ENCODE measurements at places on chromosomes 7 and 10.
A peak's percentile ranks its signal among the peaks of the same experiment; 100 is the strongest.

- no peak for DNase-seq
These were observed 116.8 kb downstream of the ABLIM1 start for GRCh38 chr10:114541081-114541796.

DNA sequence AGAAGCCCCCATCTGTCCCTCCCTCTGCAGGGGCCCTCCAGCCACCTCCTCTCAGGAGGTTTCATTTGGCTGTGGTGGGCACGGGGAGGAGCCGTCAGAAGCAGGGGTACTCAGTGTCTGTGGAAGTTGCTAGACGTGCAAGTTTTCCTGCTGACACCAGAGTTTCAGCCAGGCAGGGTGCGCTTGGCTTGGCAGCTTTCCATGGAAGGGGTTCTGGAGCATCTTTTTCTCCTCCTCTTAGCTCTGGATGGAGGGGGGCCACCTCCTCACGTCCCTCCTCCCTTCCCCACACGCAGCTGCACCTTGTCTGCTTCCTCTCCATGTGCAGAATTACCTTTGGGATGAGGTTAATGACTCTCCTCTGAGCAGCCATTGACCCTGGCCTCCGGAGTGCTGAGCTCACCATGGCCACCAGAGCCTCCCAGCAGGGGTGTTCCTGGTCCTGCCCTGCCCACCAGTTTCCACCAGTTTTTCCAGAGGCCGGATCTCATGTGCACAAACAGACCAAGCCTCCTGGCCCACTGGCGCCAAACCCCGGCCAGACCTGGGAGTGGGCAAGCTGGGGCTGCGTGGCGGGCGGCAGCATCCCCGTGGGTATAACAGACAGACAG, 579.8 kb upstream of the FOXK1 start:
- no peak for DNase-seq

DNA sequence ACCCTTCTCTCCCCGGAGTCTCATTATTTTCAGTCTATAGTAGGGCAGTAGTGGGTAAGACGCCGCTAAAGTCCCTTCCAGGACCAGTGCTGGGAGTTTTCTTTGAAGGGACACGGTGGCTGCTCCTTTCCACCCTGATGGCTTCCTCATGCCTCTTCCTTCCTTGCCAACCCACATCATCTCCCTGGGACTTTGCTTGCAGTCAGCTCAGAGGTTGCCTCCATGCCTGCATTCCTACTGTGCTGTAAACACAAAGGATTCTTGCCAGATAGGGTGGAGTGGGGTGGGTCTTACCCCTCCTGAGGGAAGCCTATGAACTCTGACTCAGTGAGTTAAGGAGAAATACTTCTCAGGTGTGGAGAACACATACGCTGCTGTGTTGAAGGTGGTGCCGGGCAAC, 59.9 kb upstream of the IGFBP3 start:
- DNase-seq: no peak

GRCh38 chr7:127997226-127997922, 33.9 kb downstream of the LRRC4 start:
- DNase-seq: no peak

- no peak for DNase-seq
These were observed 60.3 kb upstream of the LBX1 start for GRCh38 chr10:101289541-101289940.

GRCh38 chr10:88608052-88608732, 21.6 kb downstream of the LIPJ start:
- no peak for DNase-seq

DNA sequence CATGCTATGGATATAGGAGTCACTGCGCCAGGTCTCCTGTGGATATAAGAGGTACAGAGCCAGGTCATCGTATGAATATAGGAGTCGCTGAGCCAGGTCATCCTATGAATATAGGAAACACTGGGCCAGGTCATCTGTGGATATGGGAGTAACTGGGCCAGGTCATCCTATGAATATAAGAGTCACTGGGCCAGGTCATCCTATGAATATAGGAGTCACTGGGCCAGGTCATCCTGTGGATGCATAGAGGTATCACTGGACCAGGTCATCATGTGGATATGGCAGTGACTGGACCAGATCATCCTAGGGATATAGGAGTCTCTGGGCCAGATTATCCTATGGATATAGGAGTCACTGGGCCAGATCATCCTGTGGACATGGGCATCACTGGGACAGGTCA, 181.7 kb downstream of the DNAH11 start:
- DNase-seq: no peak

DNA sequence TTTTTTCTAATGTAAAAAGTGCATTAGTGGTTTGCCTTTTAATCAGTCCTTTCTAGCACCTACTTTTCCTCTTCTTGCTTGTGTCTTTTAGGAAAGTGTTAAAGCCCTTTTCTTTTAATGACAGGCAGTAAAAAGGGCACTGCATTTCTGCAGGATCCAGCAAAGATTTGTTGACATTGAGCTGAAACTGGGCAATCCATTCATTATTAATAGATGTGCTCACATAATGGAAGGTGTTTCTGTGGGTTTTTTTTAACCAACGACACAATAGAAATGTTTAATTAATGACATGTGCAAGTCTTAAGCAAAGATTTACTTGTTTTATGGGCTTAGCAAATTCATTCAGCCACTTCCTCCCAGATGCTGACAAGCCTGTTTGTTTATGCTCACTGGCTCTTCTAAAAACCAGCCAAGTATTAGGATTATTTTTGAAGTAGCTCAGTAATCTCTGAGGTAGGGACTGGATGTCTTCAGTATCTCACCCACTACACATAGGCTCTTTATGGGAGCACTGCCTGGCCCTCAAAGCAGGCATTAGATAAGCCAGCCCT, 1201.1 kb downstream of the SORCS1 start:
- no peak for DNase-seq

DNA sequence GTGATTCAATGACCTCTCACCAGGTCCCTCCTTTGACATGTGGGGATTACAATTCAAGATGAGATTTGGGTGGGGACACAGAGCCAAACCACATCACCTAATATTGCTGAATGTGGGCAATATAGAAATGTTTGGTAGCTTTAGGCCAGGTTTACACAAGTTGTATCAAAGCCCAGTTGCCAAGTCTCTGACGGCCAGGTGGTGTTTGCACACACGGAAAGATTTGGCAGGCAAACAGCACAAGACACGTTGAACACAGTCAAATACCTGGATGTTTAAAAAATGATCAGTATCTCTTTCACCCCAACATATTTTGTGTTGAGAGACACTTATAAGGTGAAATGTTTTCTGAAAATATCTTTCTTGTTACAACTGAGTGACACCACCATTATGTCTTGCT, 294.4 kb upstream of the MKI67 start:
- DNase-seq: no peak

- no peak for DNase-seq
These were observed 88.7 kb downstream of the COBL start for GRCh38 chr7:51227861-51228260.

DNA sequence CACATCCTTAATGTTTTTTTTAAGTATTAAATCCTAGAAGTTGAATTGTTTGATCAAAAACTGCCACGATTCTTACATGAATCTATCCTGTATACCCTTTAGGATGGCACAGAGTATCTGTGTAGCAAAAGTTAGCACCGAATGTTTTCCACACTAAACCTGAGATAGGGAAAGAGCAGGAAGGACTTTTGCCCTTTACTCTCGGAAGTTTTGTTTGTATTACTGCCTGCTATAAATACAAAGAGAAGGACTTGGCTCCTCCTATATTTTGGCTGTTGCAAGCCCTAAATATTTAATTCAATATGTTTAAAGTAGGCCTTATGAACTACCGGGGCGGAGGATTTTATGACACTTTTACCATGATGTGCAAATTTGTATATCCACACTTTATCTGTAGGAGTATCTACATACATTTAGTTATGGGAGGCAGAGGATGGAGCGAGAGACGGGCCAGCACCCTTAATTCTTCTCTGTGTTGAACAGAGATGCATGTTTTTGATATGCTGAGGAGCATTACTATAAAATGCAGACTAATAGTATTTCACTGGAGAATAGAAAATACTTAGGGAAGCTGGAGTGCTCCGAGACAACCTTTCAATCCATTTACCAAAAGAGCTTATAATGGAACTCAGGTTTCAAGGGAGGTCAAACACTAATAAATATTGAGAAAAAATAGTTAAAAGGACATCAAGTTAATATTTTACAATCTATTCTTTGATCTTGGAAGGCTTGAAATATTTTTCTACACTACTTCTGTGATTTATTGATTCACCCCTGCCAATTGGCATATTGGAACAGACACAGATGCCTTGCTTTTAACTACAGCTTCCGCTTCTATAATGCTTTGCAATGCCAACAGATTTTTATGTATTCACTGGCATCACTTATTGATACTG, 97.4 kb downstream of the CHN2 start:
- no peak for DNase-seq

DNA sequence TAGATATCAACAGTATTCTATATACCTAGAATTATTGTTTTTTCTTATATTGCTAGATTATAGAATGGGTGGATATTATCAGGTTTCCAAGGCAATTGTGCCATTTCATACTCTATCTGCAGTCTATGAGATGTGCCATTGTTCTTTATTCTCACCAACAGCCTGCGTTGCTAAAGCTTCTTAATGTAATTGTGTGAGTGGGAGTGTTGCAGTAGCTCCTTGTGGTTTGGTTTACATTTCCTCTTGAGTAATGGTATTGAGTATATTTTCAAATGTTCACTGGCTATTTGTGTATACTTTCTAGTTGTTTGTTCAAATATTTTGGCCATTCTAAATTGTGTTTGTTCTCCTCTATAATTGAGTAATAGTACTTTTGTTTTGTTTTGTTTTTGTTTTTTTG, 199.2 kb downstream of the TFEC start:
- DNase-seq: no peak

- DNase-seq: no peak
These were observed 149.8 kb downstream of the DOCK4 start for GRCh38 chr7:112056409-112056808.

DNA sequence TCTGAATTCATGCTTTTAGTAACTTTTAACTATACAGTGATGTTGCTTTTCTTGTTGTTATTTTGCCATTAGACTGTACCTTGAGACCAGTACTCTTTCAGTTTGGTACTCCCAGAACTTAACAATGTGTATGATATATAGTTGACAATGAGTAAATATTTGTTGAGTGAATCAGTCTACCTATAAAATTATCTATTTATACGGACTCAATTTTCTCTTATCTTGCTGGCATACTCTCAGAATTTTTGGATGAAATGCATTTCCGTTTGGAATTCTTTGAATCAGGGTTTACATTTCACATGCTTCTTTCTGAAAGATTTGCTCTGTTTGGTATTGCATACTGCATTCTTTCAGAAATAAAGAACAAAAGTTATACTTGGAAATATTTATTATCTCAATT, 47.8 kb upstream of the LRRC17 start:
- no peak for DNase-seq

DNA sequence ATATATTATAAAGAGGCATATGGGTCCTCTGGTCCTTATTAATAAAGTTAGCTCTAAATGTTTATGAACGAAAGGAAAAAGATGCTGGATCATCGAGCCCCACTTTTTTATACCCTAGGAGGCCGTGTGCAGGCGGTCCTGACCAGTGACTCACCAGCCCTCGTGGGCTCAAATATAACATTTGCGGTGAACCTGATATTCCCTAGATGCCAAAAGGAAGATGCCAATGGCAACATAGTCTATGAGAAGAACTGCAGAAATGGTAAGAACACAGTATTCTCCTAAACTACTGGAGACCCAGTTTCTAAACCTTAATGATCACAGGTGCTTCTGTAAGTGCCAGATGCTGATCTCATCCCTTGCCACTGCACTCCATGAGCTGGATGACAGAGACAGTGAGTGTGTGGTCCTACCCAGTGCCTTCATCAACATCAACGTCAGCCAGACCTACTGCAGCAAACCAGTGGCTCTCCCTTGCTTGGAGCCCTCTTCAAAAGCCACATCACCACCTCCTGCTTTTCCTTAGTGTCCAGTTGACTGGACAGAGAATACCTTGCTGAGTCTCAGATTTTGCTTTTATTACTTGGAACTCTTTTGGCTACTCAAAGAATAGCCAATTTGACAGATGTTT, 7.6 kb downstream of the GPNMB start:
- DNase-seq: no peak

- DNase-seq: peak; percentile 45
These were observed 70.2 kb upstream of the RAPGEF5 start for GRCh38 chr7:22427104-22427503.

DNA sequence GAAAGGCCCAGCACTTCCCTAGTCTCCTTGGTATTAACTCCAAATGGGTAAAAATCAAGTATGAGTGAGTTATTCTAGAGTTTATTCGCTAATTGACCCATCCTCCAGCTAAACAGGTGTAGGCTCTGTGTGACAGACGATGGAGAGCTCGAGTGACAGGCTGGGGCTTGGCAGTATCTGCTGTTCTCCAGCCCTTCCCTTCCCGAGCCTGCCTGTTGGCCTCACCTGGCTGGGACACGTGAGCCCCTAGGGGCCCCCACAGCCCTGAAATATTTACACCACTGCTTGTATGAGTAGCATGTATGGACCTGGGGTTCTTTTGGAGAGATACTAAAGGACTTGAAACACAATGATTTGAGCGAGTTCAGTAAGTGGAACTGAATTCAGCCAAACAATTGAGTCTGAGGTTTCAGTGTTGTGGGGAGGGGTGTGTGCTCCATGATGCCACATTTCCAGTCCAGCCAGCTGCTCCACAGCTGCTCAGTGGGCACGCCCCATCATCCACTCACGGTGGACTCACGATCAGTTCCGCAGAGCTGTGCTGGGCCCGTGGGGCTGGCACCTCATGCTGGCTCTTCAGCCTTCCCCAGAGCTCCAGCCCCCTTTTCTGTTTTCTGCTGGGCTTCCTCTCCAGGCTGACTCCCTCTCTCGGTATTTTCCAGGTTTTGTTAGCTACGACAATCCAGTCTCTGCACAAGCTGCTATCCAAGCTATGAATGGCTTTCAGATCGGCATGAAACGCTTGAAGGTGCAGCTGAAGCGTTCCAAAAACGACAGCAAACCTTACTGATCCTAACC, 283.0 kb downstream of the USP6NL start:
- no peak for DNase-seq

GRCh38 chr10:16271571-16271970, 165.2 kb upstream of the PTER start:
- no peak for DNase-seq

DNA sequence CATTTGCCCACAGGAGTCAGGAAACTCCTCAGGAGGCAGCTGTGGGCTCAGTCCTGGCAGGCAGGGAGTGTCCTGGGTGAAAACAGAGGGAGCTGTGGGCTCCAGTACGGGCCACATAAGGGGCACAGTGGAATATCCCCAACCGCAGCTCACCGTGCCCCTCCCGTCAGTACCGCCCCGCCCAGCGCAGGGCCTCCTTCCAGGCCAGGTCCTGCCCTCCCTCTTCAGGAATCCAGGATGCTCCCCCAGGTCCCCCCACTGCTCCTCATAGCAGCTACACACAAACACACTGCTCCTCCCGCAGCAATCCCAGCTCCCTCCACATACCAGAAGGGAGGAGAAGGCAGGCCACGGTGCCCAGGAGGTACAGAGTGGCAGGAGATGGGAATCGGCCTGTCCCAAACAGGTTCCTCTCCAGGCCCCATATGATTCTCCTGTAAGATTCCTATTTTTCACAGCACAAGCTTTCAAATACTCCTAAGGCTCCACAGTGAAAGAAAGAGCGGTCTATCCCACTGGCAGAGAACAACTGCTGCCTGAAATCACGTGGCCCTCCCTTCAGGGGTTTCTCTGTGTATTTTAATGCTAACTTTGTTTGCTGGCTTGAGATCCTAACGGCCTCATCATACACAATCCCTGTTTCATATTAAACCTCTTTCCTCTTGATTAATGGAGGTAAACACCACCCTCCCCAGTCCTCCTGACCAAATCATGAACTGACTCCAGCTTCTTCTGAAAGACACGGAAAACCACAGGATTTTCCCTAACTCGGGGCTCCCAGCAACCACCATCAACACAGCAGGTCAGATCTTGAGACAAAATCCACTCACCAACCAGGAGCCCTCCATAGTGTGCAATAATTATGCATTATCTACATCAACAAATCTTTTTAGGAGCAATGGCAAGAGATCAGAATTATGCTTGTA, 178.7 kb downstream of the TNS3 start:
- DNase-seq: no peak

Measured in kidney capillary endothelial cell (primary cell).